ENCODE measurements at places on chromosomes 12 and 14.

GRCh38 chr14:101836135-101836534 lies 74.6 kb downstream of the PPP2R5C start:
- DNase-seq, result no peak

- no peak for DNase-seq
Observed at GRCh38 chr14:95663226-95663797, 22.9 kb upstream of the TCL1B start.

- DNase-seq, result no peak
Observed at GRCh38 chr12:45462506-45462905, 246.6 kb downstream of the ANO6 start.

- DNase-seq, result no peak
Observed at GRCh38 chr12:98873776-98874175, 228.7 kb downstream of the APAF1 start.

- DNase-seq, result peak; percentile 85
Observed at GRCh38 chr12:1791104-1791841, 29.1 kb upstream of the LRTM2 start.

DNA sequence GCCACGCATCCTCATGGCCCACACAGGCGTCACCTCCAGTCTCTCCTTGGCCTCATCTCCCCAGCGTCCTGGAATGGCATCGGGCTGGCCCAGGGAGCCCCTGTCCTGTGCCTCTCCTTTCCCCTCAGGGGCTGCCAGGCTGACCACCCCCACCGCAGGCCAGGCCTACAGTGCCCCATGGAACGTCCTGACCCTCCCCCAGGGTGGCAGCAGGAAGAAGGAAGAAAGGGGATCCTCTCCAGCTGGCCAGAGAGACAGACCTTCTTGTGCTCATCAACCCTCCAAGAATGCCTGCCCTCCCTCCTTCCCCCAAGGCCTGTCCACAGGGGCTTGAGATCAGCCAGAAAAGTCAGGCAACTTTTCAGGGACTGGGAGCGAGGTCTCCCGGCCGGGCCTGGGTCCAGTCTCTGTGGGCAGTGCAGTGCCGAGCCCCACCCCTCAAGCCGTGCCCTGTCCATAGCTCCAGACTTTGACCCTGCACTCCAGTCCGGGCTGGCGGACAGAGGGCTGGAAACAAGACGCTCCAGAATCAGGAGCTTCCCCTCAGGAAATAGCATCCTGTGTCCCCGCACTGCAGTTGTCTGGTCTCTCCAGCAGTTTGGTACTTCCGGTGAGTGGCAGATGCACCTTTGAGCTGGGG lies at the start of gene DAO:
Gene DAO, plus strand, starts transcription at position 478 of the 640 bp plus-strand sequence. CDS start 4,915 bp downstream, outside the sequence.
- no peak for DNase-seq

- DNase-seq, result no peak
Observed at GRCh38 chr12:130396667-130397066, 59.0 kb downstream of the PIWIL1 start.

Measured in activated effector memory CD4-positive, alpha-beta T cell treated with anti-CD3 and anti-CD28 coated beads, Interleukin-2, amount 50 U/mL, for 16 hours (primary cell).